ENCODE measurements at places on chromosomes 1 and 21. TPM values are rescaled to one million over a fixed set of nuclear protein-coding genes. Genes with fewer than 3 reads are reported as not detected.

Gene TUFT1
- 7.3 TPM for total RNA-seq

DNA sequence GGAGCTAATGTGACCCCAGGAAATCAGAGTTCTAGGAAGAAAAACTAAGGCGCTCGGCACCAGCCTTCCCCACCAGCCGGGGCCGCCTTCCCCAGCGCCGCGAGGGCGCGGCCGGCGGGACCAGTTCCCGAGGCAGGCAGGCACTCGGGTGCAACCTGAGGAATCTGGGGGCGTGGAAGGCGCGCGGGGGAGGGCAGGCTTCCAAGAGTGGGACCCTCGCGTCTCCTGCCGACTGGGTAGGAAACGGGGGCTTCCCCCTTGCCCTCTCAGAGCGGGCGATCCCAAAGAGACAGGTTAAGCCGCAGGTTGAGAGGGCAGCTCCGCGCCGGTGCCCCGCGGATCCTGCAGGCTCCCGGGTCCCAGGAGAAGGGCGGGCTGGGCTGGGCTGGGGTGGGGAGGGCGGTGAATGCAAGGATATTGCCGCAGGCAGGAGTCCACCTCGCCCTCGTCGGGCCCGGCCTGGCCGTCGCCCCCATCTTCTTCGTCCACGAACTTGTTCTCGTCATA lies 431 bp downstream of the ARPC5 start:
- peak overlapping the region; percentile 72 for H3K27ac ChIP-seq
- H3K36me3 ChIP-seq: no peaks in the 10 kb centered on the region
- H3K27me3 ChIP-seq: no peaks in the 10 kb centered on the region
- DNase-seq: peak; percentile 75
- H3K4me3 ChIP-seq: peak overlapping the region; percentile 93
- peaks cover 6% of the 10 kb centered on the region for H3K4me1 ChIP-seq

GRCh38 chr1:9164532-9164900 lies 35.6 kb upstream of the GPR157 start:
- H3K4me3 ChIP-seq: no peak overlapping the region
- H3K27me3 ChIP-seq: no peaks in the 10 kb centered on the region
- DNase-seq: no peak
- H3K4me1 ChIP-seq: peaks cover 13% of the 10 kb centered on the region
- no peaks in the 10 kb centered on the region for H3K36me3 ChIP-seq

GRCh38 chr21:38804030-38804788 lies 1.5 kb upstream of the ETS2 start:
- H3K36me3 ChIP-seq: no peaks in the 10 kb centered on the region
- peaks cover 2% of the 10 kb centered on the region for H3K4me1 ChIP-seq
- no peak overlapping the region for H3K27ac ChIP-seq
- DNase-seq: no peak
- H3K4me3 ChIP-seq: no peak overlapping the region

DNA sequence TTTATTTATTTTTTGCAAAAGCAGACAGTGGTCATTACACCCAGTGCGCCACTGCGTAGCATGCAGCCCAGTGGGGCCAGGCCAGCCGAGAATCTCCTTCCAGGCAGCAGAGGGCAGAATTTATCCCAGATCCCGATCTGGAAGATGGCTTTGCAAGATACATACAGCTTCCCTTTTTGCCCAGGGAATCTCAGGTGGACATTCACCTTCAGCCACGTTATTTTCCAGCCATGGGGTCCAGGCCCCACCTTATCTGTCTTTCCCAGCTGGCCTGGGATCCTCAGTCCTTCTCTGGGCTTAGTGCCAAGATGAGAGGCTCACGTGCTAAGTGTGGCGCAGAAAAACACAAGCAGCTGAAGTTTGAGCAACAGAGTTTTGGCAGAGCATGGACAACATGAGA lies 123.6 kb downstream of the AJAP1 start:
- peak; percentile 68 for DNase-seq
- H3K36me3 ChIP-seq: no peaks in the 10 kb centered on the region
- H3K27me3 ChIP-seq: no peaks in the 10 kb centered on the region
- no peak overlapping the region for H3K27ac ChIP-seq

GRCh38 chr1:165392634-165393571 lies 36.4 kb upstream of the LMX1A start:
- peak; percentile 76 for DNase-seq
- H3K4me3 ChIP-seq: no peak overlapping the region
- no peaks in the 10 kb centered on the region for H3K36me3 ChIP-seq
- H3K4me1 ChIP-seq: peaks cover 2% of the 10 kb centered on the region
- no peak overlapping the region for H3K27ac ChIP-seq
- H3K27me3 ChIP-seq: no peaks in the 10 kb centered on the region

DNA sequence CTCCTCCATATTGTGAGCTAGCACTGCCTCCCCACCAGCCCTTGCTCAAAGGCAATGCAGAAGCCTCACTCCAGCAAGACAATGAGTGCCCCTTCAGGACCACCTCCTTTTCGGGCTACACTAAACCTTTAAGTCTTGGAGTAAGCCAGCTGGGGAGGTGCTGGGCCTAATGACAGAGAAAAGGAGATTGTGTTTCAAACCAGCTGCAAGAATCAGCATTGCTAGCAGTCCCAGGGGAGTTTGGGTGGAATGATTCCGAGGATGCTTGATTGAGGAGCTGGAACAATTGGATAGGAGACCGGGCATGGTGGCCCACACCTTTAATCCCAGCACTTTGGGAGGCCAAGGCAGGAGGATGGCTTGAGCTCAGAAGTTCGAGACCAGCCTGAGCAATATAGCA lies 54.1 kb upstream of the GPR37L1 start:
- H3K27me3 ChIP-seq: no peaks in the 10 kb centered on the region
- DNase-seq: no peak
- no peaks in the 10 kb centered on the region for H3K36me3 ChIP-seq
- no peak overlapping the region for H3K27ac ChIP-seq
